ENCODE measurements at places on chromosomes 6 and 20. TPM values are rescaled to one million over a fixed set of nuclear protein-coding genes. Genes with fewer than 3 reads are reported as not detected.

GRCh38 chr20:39909447-39909846 lies 779.6 kb downstream of the MAFB start:
- no peak for DNase-seq

GRCh38 chr6:80921861-80922460 lies 815.5 kb downstream of the BCKDHB start:
- DNase-seq: no peak

- DNase-seq: no peak
Observed at GRCh38 chr6:6986344-6986743, 121.4 kb upstream of the RREB1 start.

ADAM33 gene
- total RNA-seq: 3.6 TPM

- DNase-seq: no peak
Observed at GRCh38 chr20:57743450-57744095, 33.8 kb upstream of the PMEPA1 start.

DNA sequence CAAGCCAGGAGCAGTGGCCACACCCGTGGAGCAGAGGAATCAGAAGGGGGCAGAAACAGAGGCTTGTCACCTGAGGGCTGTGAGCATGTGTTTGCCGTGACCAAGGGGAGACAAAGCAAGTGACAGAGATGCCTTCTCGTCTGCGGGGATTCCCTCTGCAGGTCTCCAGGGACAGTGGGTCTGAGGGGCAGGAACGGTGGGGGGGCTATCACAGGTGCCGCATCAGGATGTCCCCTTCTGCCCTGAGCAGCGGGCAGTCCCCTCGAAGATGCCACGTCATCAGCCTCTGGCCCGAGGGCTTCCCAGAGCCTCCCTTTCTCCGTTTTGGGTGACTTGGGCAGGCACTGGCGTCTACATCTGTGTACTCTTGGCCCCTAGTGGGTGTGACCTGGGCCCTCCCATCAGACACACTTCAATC lies 338.7 kb downstream of the PREX1 start:
- DNase-seq: no peak

LYRM2 gene
- 24.5 TPM for total RNA-seq

DNA sequence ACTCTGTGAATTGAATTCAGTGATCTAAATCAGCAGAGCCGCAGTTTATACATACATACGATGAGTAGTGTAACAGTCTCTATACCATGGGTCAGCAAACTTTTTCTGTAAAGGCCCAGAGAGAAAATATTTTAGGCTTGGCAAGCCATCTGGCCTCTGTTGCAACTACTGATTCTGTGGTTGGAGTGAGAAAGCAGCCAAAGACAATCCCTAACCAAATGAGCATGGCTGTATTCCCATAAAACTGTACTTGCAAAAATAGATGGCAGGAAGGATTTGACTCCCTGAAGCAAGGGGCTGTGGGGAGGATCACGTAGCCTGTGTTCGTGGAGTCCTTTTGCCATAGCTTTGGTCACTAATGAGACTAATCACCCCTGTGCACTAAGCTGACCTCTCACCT lies 17.9 kb upstream of the MOCS1 start:
- DNase-seq: no peak

GRCh38 chr6:28408076-28408802 lies 8.7 kb upstream of the ZSCAN12 start:
- DNase-seq: no peak

- no peak for DNase-seq
Observed at GRCh38 chr6:21947731-21948386, 349.0 kb downstream of the PRL start.

DNA sequence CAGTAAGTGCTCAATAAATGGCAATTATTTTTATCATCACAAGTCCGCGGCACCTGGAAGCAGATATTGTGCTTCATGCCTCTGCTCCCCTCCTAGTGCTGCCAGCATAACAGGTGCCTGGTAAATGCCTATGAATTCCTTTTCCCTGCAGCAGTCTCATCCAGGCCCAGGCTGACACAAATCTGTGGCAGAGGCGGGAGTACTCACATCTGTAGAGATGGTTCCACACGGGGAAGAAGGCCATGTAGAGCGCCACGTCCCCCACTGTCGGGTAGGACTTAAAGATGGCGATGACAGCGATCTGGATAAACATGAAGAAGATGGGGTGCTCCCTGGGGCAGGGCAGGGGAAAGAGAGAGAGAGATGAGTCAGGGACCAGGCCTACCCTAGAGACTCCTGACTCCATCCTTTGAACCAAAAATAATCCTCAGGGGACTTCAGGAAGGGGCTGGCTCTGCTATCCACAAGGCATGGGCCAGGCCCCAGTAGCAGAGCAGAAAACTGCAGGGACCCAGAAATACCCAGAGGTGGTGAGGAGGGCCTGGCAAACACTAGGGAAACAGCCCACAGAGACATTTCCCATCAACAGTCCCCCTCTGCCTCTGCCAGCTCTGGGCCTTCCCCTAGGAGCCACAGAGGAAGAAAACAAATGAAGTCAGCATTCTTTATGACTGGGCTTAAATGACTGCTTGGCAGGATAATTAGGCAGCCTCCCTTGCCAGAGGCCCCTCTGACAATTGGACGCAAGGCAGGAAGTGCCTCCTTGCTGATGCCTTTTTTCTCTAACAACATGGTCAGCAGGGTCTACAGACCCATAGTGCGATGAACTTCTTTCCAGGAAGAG lies 23.0 kb downstream of the MAP1LC3A start:
- DNase-seq: peak; percentile 53

CTCFL gene
- total RNA-seq: not detected

- no peak for DNase-seq
Observed at GRCh38 chr6:7126754-7127153, 19.0 kb downstream of the RREB1 start.

MLIP gene
- total RNA-seq: not detected

HUS1B gene
- total RNA-seq: 0.98 TPM

PBOV1 gene
- total RNA-seq: not detected

GRCh38 chr20:40545478-40545877 lies 143.6 kb downstream of the MAFB start:
- DNase-seq: no peak

- DNase-seq: peak; percentile 67
Observed at GRCh38 chr20:1802385-1803060, 92.7 kb upstream of the SIRPA start.

- peak; percentile 77 for DNase-seq
Observed at GRCh38 chr6:13766201-13766634, 48.1 kb downstream of the MCUR1 start.

GRCh38 chr20:44720621-44720996 lies 5.4 kb downstream of the CCN5 start:
- peak; percentile 90 for DNase-seq

SCAF8 gene
- 21.4 TPM for total RNA-seq

- no peak for DNase-seq
Observed at GRCh38 chr6:133244519-133244918, 3.4 kb downstream of the EYA4 start.

AKAP7 gene
- total RNA-seq: 8.8 TPM

DNA sequence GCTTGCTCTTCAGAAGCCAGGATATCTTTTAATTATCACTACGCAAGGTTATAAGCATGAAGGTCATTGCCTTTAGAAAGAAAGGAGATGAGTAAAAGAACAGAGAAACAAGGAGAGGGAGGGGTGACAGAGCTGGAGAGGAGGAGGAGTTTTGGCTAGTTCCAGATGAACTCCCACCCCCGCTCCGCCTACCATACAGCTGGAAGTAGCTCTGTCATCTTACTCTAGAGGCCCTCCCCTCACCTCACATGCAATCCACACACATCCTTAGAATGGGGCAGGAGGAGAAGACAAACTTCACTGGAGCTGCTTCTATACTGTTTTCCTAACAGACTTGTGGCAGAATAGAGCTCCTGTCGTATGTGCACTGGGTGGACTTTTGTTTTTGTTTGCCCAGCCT lies 144.7 kb downstream of the SCML4 start:
- peak; percentile 49 for DNase-seq

MARCKS gene
- total RNA-seq: 168 TPM

DNA sequence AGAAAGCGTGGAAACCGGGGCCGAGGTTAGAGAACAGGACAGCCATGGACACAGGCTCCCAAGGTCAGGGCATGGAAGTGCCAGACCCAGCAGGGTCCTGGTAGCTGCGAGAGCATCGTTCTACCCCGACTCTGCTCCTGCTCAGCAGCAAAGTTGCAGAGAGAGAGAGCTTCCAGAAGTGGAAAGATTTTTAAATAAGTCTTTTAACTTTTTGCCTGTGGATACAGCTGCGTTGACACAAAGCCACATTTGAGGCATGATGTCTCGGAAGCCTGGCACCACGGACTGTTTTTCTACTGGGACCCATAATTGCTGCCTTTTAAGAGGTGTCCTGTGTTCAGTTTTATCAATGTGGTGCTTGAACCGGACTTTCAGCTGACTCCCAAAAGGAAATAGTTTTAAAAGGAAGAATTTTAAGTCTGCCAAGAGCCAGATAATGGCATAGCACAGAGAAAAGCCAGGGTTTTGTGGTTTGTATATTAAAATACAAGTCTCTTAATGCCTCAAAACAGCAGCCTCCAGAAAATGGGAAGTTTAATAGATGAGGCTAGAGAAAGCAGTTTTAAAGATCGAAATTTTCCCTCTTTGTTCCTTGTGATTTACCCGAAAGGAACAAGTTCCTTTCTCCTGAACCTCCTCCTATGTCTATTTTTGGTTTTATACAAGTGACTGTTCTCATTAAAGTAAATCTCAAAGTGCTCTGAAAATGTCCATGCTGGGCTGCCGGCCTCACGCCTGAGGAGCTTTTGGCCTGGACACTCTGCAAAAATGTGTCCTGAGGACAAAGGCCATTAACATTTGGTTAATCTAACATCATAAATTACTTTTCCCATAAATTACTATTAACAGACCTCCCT lies 91.5 kb downstream of the RIN2 start:
- DNase-seq: peak; percentile 55

GRCh38 chr6:108868647-108869046 lies 20.4 kb downstream of the ARMC2 start:
- no peak for DNase-seq

GRCh38 chr20:50930139-50930975 lies 880 bp downstream of the ADNP start:
- peak; percentile 26 for DNase-seq

Data from RPMI7951 (cell line).